ENCODE measurements at places on chromosomes 3 and 15.
A peak's percentile ranks its signal among the peaks of the same experiment; 100 is the strongest.

DNA sequence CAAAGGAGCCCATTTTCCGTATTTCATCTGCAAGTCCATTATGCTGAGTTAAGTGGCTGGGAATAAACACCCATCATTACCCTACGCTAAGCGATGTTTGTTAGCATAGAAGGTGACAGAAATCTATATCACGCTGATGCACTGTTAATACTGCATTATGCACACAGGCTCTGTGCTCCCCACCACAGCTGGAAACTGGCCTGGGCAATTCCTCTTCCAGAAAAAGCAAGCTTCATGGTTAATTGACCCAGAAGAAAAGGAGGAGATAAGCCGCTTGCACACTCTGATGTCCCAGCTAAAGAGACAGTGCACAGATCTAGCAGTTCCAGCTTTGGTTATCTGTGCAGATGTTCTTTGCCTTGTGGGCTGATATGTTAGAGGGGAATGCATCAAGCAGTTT lies 232.6 kb downstream of the NTRK3 start:
- DNase-seq = no peak

- peak; percentile 94 for DNase-seq
Measured at GRCh38 chr3:99859825-99860224, 42.2 kb downstream of the CMSS1 start.

GRCh38 chr15:27844018-27844666 lies 255.0 kb downstream of the OCA2 start:
- DNase-seq = no peak

DNA sequence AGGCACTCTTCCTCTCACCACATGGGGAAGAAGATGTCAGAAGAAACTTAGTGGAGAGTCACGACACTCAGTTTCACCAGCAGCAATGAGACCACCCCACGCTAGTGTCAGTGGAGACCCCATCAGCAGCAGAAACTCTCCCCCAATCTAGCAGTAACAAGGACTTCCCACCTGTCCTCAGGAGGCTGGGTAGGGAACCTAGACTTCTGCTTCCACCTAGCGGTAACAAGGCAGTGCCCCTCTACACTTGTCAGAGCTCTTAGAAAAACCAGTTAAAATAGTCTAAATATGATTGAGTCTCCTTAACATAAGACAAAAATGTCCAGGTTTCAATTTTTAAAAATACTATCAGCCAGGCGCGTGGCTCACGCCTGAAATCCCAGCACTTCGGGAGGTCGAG lies 57.3 kb downstream of the TRAT1 start:
- DNase-seq = no peak

Data from adipocyte (in vitro differentiated cells).